NCI-H187 (cell line): ENCODE measurements at places on chromosomes 16 and 17.

- peak; percentile 68 for DNase-seq
Measured at GRCh38 chr16:15907863-15908478, 19.6 kb upstream of the CEP20 start.

DNA sequence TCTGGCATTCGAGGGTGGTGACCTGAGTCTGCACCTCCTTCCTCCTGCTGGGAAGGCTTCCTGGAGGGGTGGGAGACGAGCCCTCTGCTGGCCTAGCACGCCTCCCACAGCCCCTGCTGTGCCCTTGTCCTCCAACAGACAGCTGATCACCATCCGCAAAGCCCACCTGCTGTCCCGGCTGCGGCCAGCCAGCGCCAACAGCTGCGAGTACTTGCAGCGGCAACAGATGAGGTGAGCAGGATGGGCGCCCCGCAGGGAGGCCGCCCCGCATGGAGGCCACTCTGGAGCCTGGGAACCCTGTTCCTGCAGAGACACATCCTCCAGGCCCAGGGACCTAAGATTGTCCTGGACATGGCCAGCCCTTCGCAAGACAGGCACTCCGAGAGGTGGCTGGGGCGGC lies 21.6 kb downstream of the UBALD1 start:
- DNase-seq = no peak

DNA sequence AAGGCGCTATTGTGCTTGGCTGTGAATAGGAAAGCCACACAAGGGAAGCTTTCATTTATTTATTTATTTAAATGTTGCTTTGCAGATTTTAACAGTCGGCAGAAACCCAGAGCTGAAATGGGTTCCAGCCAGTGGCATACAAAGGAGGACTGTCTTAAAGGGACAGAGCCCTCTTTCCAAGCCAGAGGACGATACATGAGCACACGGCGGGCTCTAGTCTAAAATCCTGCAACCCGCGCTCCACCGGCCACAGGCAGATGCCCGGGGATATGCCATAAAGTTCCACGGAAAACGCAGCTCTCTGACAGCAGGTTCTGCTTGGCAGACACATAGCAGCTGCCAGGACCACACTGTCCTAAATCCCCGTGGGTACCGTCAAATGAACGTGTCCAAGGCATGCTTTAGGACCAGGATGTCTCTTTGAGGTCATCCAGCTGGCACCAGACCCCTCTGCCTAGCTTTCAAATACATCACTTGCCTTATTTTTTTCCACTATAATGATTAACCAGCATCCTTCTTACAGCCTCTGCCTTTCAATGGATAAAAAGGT lies 64.6 kb downstream of the CYTH1 start:
- no peak for DNase-seq

- peak; percentile 12 for DNase-seq
Measured at GRCh38 chr17:40062329-40063186, at the start of gene THRA. TSS of gene THRA (plus strand) at chr17:40062965. CDS start at chr17:40074489, 11,524 bp downstream.

DNA sequence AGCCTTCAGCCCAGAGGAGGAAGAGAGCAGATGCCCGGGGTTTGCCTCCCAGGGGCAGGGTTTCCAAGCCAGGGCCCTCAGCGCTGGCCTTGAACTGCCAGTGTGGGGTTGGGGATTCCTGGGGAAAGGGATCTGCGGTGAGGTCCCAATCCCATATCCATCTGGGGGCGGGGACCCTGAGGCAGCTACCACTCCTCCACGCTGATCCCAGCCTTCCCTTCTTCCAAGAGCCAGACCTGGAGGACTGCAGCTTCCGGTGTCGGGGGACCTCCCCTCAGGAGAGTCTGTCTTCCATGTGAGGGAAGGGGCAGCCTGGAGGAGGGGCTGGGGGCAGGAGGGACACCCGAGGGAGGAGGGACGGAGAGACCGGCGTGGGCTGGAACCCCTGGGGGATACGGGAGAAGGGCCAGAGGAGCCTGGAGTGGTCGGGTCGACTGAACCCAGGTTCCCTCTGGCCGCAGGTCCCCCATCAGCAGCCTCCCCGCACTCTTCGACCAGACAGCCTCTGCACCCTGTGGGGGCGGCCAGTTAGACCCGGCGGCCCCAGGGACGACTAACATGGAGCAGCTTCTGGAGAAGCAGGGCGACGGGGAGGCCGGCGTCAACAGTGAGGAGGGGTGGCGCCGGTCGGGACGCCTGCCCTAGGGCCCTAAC lies 10.7 kb upstream of the CISD3 start:
- DNase-seq = no peak

- no peak for DNase-seq
Measured at GRCh38 chr17:37109731-37110710, 161.3 kb downstream of the AATF start.

- DNase-seq = no peak
Measured at GRCh38 chr17:29018788-29019474, 13.1 kb upstream of the SEZ6 start.

DNA sequence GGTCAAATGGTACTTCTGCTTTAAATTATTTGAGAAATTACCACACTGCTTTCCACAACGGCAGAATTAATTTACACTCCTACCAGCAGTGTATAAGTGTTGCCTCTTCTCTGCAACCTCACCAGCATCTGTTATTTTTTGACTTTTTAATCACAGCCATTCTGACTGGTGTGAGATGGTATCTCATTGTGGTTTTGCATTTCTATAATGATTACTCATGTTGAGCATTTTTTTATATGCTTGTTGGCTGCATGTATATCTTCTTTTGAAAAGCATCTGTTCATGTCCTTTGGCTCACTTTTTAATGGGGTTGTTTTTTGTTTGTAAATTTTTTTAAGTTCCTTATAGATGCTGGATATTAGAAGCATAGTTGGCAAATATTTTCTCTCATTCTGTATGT lies 446.7 kb downstream of the PMP22 start:
- DNase-seq = no peak

GRCh38 chr17:9811086-9811485 lies 10.8 kb downstream of the GSG1L2 start:
- no peak for DNase-seq

- no peak for DNase-seq
Measured at GRCh38 chr17:21194226-21194625, 19.7 kb downstream of the TMEM11 start.
